WTC11 (cell line): ENCODE measurements at places on chromosomes 1 and 21. TPM values are rescaled to one million over a fixed set of nuclear protein-coding genes. Genes with fewer than 3 reads are reported as not detected.

DNA sequence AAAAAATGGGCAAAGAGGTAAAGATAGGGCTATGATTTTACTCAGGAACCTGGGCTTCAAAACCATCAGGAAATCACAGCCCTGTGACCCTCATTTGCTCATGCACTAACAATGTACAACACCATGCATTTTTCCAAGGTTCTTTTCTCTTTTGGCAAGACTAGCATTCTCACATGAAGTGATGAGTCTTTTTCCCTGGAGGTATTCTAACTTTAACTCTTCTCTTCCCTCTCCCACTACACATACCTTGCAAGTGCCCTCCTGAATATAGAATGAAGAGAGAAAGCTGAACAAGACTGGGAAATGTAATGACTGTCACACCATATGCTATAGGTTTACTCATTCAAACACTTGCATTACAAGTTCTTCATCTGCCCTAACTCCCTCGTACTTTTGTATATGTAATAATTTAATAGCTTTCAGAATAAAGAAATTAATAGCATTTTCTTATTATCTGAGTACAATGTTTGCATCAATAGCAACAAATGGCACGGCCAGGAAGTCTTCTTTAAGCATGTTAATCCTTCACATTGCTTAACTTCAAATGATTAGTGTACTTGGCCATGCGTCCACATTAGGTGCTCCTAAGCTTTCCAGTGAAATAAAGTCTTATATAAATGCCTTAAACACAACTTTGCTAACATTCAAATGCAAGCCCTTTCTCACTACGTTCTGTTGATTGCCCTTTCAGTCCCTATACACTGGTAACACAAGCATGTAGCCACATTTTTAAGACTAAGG lies 1.8 kb downstream of the NIBAN1 start:
- peaks cover 8% of the 10 kb centered on the region for H3K4me1 ChIP-seq
- DNase-seq = no peak
- peak overlapping the region; percentile 91 for H3K4me3 ChIP-seq
- peaks cover 59% of the 10 kb centered on the region for H3K27me3 ChIP-seq
- H3K36me3 ChIP-seq = no peaks in the 10 kb centered on the region

DNA sequence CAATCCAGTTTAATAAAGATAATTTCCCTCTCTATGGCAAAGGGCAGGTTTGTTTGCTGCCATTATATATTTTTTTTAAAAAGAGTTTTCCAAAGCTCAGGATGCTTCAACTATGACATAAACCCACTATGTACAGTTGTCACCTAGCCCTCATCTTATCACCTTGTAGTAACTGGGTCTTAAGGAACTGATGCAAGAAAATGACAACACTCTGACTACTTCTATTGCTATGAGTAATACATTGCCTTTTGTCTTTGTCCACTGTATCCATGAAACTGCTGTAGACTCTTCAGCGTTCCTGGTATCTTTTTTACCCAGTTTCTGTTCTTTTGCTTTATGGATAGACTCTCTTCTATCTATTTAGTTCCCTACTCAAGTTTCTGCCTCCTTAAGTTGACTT lies 586.5 kb downstream of the NEGR1 start:
- no peak overlapping the region for H3K27ac ChIP-seq
- no peak overlapping the region for H3K4me3 ChIP-seq
- H3K36me3 ChIP-seq = no peaks in the 10 kb centered on the region

- peak overlapping the region; percentile 48 for H3K4me3 ChIP-seq
- no peak overlapping the region; the same call in 1 of the 2 replicates for H3K27ac ChIP-seq
- H3K4me1 ChIP-seq = peaks cover 11% of the 10 kb centered on the region
- DNase-seq = peak; percentile 82
Observed at GRCh38 chr1:6052543-6053205, 7.0 kb downstream of the KCNAB2 start.

DNA sequence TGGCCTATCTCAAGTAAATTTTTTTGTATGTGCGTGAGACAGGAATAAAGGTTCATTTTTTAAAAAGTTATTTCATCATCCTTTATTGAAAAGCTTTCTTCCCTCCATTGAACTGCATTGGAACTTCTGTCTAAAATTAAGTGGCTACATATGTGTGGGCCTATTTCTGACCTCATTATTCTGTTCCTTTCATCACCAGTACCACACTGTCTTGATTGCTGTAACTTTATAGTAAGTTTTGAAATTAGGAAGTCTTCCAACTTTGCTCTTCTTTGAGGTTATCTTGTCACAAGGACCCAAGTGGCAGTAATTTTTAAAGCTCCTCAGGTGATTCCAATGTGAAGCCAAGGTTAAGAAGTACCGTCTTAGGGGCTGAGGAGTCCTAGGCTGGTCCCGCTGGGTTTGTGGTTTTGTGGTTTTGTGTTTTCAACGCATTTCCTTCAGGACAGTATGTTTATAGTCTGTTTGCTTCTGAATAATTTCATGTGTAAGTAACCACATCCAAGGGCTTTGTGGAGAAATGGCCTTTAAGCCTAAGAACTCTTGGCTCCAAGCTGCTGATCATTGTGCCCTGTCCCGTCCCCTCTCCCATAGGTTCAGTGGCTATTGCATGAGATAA lies 12.4 kb upstream of the SCAF4 start:
- no peak overlapping the region for H3K4me3 ChIP-seq
- H3K36me3 ChIP-seq = peaks cover 26% of the 10 kb centered on the region
- no peaks in the 10 kb centered on the region; the same call in 1 of the 2 replicates for H3K27me3 ChIP-seq
- no peak overlapping the region for H3K27ac ChIP-seq
- DNase-seq = no peak

WNT9A gene
- total RNA-seq = 1.1 to 1.5 TPM (median 1.3 TPM) in 3 replicates

HTR6 gene
- total RNA-seq = 0.71 to 1.2 TPM (median 0.90 TPM) in 3 replicates

PCP4L1 gene
- total RNA-seq = 0.92 to 1.2 TPM (median 1.1 TPM) in 3 replicates
